Ammon's horn (tissue), 1 donor: ENCODE measurements at places on chromosomes 16 and 17.

DNA sequence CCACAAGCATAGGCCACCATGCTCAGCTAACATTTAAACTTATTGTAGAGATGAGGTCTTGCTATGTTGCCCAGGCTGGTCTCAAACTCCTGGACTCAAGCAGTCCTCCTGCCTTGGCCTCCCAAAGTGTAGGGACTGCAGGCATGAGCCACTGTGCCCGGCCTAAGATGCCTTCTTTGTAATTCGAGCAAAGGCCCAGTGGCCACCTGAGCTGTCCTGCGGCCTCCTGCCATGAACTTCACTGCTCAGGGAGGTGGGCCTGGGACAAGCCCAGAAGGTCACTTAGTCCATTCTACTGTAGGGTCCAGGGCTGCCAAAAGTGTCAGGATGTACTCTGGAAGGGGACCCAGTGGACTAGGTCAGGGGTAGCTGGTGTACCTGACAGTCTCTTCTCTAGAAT is 30.5 kb downstream of the DHX38 start:
- DNase-seq = no peak

GRCh38 chr16:75486676-75487313 is 8.4 kb downstream of the CHST6 start:
- no peak for DNase-seq

DNA sequence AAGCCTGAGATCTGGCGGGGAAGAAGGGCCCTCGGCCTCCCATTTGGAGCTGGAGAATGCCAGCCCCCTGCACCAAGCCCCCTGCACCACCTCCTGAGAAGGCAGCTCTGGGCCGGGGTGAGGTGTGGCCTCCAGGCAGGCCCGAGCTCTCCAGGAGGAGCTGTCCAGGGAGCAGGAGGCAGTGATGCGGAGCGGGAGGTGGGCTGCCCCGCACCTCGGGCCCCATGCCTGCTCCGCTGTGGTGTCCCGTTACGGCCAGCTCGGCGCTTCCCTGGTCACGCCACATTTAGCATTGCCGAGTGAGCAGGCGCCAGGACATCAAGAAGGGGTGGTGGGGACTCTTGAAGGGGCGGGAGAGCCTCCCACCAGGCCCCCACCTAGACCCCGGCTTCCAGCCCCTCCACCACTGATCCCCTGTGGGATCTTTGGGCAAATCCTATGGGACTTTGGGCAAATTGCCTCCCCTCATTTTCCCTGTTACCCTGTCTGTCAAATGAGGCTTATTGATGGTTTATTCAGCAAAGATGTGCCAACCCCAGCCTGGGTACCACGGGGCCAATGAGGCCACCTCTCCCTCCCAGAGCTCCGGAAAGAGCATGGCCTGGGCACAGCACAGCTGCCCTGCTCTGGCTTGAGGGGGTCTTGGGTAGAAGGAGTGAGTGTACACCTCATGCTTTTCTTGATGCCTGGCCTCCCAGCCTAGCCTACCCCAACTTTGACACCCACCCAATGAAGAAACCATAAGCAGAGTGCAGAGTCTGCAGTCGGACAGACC is 15.3 kb downstream of the FOXN1 start:
- no peak for DNase-seq

GRCh38 chr17:58007781-58008706 is 998 bp upstream of the SRSF1 start:
- no peak for DNase-seq

DNA sequence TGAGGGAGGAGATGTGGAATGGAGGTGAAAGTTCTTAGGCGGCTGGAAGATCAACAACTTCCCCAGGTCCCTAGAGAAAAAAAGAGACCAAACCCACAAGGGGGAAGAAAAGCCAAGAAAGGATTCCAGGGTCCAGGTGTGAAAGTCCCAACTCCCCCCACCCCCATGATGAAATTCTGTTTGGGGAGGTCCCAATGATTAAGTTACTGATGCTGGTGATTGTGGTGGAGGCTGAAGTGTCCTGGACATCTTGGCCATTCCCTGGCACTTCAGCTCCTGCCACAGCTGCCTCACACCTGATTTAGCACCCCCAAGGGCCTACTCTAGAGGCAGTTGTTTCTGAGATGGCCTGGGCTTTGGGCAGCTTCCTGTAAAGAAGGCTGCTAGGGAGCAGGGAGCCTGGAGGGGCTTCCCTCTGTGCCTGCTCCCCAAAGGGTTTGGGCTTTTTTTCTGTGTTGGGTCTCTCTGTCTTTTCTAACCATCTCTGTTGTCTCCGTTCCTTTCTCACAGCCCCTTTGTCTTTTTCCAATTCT is 13.1 kb downstream of the HOXB4 start:
- DNase-seq = no peak

GRCh38 chr17:54882371-54882770 is 18.3 kb upstream of the TOM1L1 start:
- no peak for DNase-seq

- no peak for DNase-seq
Observed at GRCh38 chr17:4086041-4086483, 56.8 kb downstream of the ZZEF1 start.

GRCh38 chr17:14780097-14780651 is 479.3 kb downstream of the HS3ST3B1 start:
- no peak for DNase-seq

- DNase-seq = no peak
Observed at GRCh38 chr16:30051518-30051917, 14.0 kb upstream of the ALDOA start.
